ENCODE measurements at places on chromosomes 16 and 17.
A peak's percentile ranks its signal among the peaks of the same experiment; 100 is the strongest.

GRCh38 chr16:31108035-31108793 is at the start of gene BCKDK:
TSS of gene BCKDK (plus strand) at chr16:31108386. CDS start at chr16:31109224, 838 bp downstream.
- DNase-seq: peak; percentile 40

GRCh38 chr16:12319428-12320035 is 343.0 kb downstream of the SNX29 start:
- DNase-seq: no peak

DNA sequence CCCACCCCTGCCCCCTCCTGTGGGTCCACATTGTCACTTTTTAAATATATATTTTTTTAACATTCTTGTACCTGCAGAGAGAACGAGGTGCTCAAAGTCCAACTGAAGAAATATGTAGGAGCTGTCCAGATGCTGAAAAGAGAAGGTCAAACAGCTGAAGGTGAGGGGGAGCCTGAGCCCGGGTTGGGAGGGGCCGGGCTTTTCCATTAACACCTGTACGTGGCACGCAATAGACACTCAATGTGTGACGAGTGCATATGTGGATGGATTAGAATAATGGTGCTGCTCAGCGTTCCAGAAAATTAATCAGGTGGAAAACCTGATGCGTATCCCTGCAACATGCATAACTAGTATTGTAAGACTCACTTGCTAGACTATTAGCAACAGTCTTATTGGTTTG is 223.0 kb downstream of the SNX29 start:
- no peak for DNase-seq

DNA sequence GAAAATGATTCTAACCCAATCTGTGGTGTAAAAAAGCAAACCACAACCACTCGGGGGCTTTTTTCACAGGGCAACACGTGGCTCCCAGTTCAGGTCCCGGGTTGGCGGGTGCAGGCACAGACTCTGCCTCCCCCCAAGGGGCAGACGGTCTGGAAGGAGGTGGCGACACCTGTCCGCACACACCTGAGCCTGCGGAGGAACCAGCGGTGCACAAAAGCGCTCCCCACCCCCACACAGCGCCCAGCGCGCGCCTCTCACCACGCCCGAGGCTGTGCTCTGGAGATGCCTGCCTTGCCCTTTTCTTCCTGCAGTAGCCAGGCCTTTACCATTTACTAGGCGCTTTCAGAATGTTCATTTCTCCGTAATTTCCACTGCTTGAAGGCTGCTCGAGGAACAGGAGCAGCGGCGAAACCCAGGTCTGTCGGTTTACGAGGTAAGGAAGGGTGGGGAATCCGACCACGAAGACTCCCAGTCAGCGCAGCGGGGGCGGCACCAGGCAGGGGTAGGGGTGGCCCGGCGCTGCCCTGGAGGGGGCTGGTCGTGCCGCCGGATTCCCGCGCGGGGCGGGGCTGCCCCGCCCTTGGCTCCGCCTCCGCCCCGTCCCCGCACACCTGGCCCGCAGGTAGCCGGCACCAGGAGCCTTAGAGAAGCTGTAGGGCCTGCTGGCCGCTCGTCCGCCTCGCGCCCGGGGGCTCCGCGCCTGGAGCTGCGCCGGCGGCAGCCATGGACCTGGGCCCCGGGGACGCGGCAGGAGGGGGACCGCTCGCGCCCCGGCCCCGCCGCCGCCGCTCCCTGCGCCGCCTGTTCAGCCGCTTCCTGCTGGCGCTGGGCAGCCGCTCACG is at the start of gene USP43:
Gene USP43, plus strand, starts transcription at position 608 of the 842 bp plus-strand sequence. Its CDS starts 116 bp downstream, at position 724.
- peak; percentile 18 for DNase-seq

GRCh38 chr17:64622931-64623654 is 39.0 kb downstream of the SMURF2 start:
- no peak for DNase-seq

Data from nucleus accumbens (tissue), 56 donors.